Stimulated activated CD4-positive, alpha-beta T cell treated with anti-CD3 and anti-CD28 coated beads, Interleukin-1b, Interleukin-23, amount 100 ng/mL, for 1 hour (primary cell): ENCODE measurements at places on chromosomes 12 and 14.

GRCh38 chr12:105485321-105485910, 154.9 kb downstream of the C12orf75 start:
- DNase-seq, result no peak

GRCh38 chr12:121267822-121268221, 28.7 kb downstream of the CAMKK2 start:
- no peak for DNase-seq

- no peak for DNase-seq
These were observed 118.1 kb upstream of the OR4E1 start for GRCh38 chr14:21791749-21792148.

- no peak for DNase-seq
These were observed 9.9 kb downstream of the GPRC5A start for GRCh38 chr12:12901158-12901791.

DNA sequence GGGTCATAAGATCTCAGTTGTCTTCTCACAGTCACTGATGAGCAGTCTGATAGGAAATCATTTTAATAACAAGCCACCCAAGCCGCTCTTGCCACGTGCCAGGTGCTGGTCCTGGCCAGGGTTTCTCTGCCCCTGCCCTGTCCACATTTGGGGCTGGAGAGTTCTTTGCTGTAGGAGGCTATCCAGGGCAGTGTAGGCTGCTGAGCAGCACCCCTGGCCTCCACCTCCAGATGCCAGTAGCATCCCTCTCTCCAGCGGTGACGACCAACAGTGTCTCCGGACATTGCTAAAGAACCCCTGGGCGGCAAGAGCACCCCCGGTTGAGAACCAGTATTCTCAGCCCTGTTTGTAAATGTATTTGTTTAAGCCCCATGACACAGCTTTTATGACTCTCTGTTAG, 243.7 kb downstream of the GLT1D1 start:
- DNase-seq, result no peak
